ENCODE measurements at places on chromosomes 1 and 21.

- DNase-seq, result peak; percentile 89
Observed at GRCh38 chr1:99662539-99663080, 16.7 kb downstream of the PALMD start.

GRCh38 chr1:42973286-42973685, 14.6 kb upstream of the SLC2A1 start:
- peak; percentile 57 for DNase-seq

GRCh38 chr1:69535490-69535889, 32.2 kb upstream of the LRRC7 start:
- no peak for DNase-seq

- DNase-seq, result peak; percentile 85
Observed at GRCh38 chr1:60984062-60984799, 98.1 kb upstream of the NFIA start.

DNA sequence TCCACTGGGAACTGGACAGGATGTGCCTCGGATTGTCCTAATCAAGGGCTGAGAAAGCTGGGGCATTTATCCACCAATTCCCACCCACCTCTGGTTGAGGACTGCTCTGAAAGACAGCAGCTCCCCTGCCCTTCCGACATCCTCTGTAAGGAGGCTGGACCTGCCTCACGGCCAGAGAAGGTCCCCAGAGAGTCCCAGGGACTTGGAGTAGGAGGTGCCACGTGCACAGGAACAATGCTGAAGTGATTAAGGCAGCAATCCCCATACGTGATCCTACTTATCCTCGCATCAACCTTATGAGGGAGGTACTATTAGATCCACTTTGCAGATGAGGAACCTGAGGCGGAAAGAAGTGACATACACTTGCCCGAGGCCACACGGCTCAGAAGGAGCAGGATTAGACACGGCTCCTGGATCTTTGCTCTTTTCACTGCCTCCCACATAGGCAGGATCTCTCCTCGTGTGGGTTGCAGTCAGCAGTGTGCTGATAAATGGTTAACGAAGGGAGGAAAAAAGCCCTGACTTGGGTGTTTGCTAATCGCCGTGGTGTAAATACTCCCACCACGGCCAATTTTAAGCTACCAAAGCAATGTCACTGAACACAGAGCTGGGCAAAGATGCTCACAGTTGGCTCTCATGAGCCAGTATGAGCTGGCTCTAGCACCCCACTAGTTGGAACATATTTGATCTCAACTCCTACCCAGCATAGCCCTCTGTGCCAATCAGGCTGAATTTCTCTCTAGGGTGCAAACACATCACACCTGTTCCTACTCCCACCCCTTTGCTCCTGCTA, 18.6 kb upstream of the LDLRAP1 start:
- DNase-seq, result no peak

- no peak for DNase-seq
Observed at GRCh38 chr1:116540088-116540487, 30.7 kb downstream of the CD58 start.

DNA sequence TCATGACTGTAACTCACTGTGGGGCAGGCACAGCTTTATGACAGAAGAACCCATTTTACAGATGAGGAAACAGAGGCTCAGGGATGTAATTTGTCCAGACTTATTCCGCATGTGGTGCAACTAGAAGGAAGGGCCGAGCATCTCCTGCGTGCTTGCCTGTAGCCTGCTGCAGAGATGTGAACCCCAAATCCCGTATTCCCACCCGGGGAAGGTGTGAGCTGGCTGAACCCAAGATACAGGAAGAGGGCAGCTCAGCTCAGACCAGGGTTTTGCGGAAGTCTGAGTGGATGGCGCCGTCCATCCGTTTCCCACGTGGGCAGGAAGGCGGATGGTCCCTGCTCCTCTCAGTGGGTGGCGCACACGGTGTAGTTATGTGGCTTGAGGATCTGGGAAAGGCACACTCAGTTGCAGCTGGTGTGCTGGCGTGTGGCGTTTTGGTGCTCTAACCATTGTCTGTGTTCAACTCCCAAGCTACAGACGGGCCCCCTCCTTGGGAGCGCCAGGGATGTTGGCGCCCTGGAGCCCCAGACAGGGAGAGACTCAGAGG, 1.2 kb downstream of the CROCC start:
- peak; percentile 83 for DNase-seq

DNA sequence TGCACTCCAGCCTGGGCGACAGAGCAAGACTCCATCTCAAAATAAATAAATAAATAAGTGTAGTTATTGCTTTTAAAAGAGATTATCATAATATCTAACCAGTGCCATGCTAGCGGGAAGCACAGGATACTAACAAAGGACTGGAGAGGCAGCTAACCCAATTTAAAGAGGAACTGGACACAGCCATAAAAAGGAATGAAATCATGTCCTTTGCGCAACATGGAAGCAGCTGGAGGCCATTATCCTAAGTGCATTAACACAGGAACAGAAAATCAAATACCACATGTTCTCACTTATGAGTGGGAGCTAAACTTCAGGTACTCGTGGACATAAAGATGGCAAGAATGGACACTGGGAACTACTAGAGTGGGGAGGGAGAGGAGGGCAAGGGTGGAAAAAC, 54.9 kb downstream of the TM2D1 start:
- DNase-seq, result no peak

GRCh38 chr1:75243124-75243523, 108.9 kb downstream of the LHX8 start:
- no peak for DNase-seq

GRCh38 chr1:240586006-240586405, 25.9 kb downstream of the GREM2 start:
- DNase-seq, result no peak

- DNase-seq, result no peak
Observed at GRCh38 chr1:27934818-27935549, at the start of gene SMPDL3B. SMPDL3B (plus strand) TSS chr1:27935000; CDS start chr1:27935184, 184 bp downstream.

DNA sequence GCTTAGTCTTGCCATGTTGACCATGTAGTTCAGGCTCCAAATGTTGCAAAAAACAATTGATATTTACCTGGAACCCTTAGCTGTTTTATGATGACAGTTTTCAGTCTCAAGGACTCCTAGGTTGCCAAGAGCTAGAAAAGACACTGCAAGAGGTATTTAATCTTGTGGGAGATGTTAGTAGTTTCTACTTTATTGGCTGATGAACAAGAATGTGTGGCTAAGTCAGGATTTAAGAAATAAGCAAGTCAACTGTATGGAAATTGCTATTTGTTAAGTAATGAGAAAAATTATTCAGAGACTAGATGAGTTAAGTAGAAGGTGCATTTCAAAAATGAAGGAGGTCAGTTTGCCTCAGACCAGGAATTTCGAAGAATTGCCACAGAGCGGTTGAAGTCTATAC, 639.7 kb upstream of the USP24 start:
- DNase-seq, result no peak

DNA sequence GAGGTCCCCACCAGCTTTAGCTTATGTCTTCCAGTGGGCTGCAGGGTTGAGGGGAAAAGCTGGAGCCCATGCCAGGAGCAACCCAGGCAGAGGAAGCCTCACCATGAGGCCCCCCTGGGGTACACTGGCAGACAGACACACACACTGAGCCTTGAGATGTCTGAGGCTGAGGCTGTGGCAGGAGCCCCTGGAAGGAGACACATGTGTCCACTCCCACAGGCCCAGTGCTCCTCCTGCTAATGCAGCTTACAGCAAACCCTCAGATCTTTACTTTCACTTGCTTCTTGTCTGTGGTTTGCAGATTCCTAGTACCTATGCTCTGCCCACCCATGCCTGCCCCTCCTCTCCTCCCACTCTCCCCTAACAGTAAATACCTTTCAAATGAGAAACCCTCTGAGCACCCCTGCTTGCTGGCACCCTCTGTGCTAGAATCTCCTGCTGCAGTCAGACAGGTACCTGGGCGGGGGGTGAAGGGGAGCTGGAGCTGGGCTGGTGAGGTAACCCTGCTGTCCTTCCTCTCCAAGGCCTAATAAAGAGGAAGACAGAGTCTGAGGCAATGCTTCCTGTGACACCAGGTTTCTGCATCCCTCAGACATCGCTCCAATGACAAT, 63.4 kb upstream of the NEK2 start:
- DNase-seq, result no peak

- peak; percentile 3 for DNase-seq
Observed at GRCh38 chr21:41707231-41707959, 59.5 kb downstream of the RIPK4 start.

- DNase-seq, result peak; percentile 36
Observed at GRCh38 chr1:54516249-54516920, 31.6 kb upstream of the ACOT11 start.

DNA sequence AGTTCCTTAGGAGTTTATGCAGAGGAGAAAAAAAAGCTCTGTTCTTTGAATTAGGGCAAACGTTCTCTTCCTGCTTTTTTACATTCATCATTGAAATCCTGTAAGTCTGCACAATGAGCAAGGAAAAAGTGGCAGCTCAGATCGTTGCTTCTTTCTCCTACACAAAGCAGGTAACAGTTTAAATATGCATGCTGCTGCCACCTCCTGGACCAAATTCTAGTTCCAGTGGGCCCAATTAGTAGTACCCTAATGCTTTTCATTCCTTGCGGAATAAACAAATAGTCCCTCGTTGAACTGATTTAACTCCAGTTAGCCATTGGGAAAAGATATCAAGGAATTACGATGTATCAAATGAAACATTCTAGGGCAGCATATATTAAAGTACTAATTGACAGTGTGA, 20.1 kb downstream of the YTHDF2 start:
- DNase-seq, result no peak

DNA sequence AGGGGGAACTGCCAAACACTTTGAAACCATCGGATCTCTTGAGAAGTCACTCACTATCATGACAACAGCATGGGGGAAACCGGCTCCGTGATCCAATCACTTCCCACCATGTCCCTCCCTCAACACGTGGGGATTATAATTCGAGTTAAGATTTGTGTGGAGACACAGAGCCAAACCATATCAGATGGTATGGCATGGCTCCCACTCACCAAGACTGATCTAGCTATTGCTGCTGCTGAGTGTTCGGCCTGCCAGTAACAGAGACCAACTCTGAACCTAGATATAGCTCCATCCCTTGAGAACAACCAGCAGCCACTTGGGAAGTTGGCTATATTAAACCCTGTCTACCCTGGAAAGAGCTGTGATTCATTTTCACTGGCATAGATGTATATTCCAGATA, 49.4 kb downstream of the CDCP2 start:
- no peak for DNase-seq

- DNase-seq, result no peak
Observed at GRCh38 chr1:115227346-115228082, 110.5 kb downstream of the NGF start.

DNA sequence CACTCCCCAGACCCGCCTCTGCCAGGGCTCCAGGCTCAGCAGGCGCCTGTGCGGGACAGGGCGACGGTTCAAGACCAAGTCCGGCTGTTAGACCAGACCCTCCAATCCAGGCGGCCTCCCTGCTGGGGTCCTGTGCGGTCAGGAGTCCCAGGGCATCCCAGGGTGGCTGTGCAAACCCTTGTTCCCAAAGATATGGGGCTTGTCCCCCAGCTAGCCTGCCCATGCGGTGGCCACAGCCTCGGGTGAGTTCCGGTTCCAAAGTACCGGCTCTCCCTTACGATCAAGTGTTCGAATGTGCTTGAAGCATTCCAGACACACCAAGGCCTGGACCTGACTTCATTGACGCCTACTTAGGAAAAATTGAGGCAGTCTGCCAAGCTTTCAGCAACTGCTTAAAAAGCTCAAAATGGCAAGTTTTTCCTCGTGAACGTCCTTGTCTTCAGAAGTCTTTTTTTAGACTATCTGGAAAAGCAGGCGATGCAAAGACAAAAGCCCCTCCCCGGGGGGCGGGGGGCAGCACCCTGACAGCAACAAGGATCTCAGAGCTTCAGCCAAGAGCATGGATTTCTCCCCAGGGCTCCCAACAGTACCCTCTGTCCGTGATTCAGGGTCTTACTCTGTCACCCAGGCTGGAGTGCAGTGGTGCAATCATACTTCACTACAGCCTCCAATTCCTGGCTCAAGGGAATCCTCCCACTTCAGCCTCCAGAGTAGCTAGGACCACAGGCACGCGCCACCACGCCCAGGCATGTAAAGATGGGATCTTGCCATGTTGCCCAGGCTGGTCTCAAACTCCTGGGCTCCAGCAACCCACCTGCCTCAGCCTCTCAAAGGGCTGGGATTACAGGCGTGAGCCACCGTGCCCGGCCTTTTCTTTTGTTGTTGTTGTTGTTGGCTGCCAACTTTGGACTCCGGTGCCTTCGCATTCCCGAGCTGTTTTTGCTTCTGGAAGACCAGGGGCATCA, 2.3 kb downstream of the FAAP20 start:
- DNase-seq, result no peak

- DNase-seq, result peak; percentile 84
Observed at GRCh38 chr1:1441002-1441888, 5.8 kb downstream of the VWA1 start.

- no peak for DNase-seq
Observed at GRCh38 chr1:119715542-119715941, 3.8 kb downstream of the PHGDH start.

- no peak for DNase-seq
Observed at GRCh38 chr1:94714152-94714551, 106.0 kb upstream of the SLC44A3 start.

GRCh38 chr21:44583089-44583799, 2.8 kb upstream of the KRTAP10-5 start:
- peak; percentile 26 for DNase-seq

DNA sequence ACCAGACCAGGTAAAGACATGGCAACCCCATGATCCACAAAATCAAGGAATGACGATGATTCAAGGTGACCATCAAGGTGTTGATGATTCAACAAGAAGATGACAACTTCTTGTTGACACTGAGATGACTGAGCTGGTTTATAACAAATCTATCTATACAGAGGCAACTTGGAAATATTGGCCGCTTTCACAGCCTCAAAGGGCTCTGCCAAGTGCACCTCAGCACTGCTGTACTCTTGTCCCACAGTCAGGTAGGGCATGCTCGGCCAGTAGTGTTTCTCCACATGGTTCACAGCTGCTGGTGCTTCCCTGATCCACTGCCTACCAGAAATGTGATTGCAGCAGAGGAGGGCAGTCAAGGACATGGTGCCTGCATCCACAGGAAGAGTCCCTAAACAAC, 125.2 kb upstream of the SYT6 start:
- no peak for DNase-seq

GRCh38 chr1:211752317-211752716, 76.9 kb upstream of the NEK2 start:
- no peak for DNase-seq

GRCh38 chr1:221497046-221497445, 244.8 kb downstream of the DUSP10 start:
- DNase-seq, result no peak

GRCh38 chr1:204828352-204828850, 42.3 kb upstream of the NFASC start:
- peak; percentile 83 for DNase-seq

DNA sequence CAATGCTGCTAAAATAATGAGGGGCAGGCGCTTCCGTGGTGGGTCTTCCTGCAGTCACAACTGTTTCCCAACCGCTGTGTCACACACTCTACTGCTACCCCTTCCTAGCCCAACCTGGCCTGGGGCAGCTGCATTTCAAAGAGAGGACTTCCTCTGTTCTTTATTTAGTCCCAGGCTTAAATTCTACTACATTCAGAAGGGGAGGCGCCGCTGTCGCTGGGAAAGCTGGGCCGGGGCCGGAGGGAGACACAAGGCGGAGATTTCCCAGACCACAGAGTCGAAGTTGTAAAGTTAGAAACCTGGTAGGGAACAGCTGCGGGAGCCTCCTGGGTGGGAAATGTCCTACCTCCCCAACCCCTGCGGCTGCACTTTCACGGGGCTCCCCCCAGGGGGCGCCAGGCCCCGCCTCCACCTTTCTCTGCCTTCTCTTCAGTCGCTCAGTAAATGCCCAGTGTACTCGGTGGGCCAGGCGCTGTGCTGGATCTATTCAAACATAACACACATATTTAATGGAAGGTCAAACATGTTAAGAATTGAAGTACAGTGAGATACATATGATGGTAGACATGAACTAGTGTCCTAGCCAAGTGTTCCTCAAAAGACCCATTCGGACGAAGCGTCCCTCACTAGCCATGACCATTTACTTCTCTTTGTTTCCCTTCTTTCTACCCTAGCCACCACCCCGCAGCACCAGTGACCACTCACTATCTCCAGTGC, 23.1 kb downstream of the DYRK3 start:
- peak; percentile 84 for DNase-seq

Measured in posterior vena cava (tissue), 2 donors.